ELR (cell line): ENCODE measurements at places on chromosomes 5 and 9.

GRCh38 chr9:130432796-130433167 lies 12.0 kb upstream of the ASS1 start:
- DNase-seq, result no peak

- DNase-seq, result no peak
Measured at GRCh38 chr5:76683816-76684731, 31.9 kb upstream of the F2R start.

- DNase-seq, result no peak
Measured at GRCh38 chr9:88090151-88090581, 48.1 kb downstream of the SPATA31C2 start.

DNA sequence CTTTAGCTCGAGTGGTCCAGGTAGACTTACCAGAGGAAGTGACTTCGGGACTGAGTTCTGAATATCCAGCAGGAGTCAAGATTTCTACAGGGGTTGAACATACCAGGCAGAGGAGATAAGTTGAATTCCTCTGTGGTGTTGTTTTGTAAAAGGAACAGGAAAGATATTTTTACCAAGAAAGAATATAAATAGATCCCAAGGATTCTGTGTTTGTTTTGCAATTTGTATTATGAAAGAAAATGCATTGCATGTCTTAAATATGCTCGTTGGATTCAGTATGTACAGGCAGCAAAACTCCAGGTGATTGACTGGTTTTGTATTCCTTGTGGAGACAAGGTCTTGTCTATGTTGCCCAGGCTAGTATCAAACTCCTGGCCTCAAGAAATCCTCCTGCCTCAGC lies 197.8 kb downstream of the FRMD3 start:
- no peak for DNase-seq

- no peak for DNase-seq
Measured at GRCh38 chr5:76271836-76272235, 131.2 kb upstream of the IQGAP2 start.

DNA sequence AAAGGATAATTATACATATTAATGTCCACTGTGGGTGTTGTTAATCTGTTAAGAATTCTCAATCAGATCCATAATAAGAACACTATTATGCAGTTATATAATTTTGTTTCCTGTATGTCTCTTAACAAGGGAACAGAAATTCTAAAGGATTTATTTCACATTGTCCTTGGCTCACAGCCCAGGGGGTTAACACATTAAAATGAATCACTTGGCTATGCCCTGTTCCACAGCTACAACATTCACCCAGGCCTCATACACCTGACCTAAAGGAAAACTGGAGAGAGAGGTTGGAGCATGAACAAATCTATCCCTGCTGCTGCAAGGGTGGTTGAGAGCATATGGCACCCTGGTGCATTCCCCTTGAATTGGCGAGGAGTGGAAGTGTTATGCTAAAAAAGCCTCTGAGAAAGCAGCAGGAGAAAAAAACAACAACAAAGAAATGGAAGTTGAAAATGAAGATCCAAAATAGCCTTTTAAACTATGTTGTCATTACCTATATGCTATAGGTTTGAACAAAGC lies 116.0 kb downstream of the KCNN2 start:
- DNase-seq, result no peak
